ENCODE measurements at places on chromosomes 16 and 17.
A peak's percentile ranks its signal among the peaks of the same experiment; 100 is the strongest.

GRCh38 chr16:16005721-16006120, 56.3 kb downstream of the ABCC1 start:
- DNase-seq, result no peak

DNA sequence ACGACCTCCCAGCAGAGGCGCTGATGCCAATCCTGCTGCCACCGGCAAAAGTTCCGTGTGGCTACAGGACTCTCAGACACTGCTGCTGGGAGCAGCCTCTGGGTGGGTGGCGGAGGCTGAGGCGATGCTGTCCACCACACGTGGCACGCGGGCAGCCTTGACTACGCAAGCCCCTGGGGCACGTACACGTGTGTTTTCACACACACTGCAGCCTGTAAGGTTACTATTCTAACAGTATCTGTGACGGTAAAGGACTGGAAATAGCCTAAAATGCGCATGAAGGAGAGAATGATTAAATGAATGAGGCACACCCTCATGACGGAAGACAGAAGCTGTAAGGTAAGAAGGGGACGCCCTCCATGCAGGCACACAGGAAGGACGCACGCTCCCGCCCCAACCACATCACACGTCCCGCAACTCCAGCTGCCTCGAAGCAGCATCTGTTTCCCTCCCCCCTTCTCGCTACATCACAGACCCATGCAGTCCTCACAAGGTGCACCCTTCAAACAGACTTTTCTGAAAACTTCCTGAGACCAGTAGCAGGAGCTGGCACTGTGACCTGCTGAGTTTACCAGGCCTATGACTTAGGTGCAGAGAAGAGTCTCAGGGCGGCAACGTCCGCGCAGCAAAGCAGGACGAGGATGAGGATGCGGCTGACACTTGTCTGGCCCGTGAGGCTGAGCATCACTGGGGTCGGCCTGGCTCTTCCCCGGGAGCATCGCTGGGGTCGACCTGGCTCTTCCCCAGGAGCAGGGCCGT, 28.7 kb upstream of the FASN start:
- no peak for DNase-seq

- DNase-seq, result peak; percentile 21
Measured at GRCh38 chr17:48307814-48308411, 122.1 kb downstream of the SKAP1 start.

DNA sequence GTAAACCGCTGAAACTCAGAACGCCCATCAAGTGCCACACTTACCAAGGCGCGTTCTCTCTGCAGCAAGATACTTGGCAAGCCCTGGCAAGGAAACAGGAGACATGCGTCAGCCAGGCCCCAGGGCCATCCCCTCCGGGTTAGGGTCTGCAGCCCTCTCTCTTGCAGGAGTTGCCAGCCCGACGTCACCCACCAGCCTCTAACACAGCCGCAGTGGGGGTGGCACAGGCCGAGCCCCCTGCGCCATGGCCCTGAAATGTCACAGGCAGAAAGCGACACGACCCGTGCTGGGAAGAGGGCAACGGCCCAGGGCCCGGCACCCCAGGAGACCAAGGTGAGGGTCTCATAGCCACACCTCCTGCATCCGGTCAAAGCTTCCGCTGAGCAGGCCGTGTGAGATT, 21.9 kb downstream of the ELAC2 start:
- DNase-seq, result no peak

DNA sequence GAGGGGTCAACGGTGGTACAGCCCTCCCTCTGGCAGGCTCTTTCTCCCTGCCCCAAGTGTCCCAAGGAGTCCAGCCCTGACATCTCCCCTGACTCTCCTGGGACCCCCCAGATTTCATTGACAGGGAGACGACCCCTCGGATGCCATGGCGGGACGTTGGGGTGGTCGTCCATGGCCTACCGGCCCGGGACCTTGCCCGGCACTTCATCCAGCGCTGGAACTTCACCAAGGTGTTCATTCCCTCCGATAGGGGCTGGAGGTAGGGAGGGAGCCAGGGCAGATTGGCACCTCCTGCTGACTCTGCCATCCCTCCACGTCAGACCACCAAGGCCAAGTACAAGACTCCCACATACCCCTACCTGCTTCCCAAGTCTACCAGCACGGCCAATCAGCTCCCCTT, 9.9 kb downstream of the PLD2 start:
- no peak for DNase-seq

GRCh38 chr17:61786088-61786487, 77.2 kb downstream of the BRIP1 start:
- no peak for DNase-seq

- peak; percentile 79 for DNase-seq
Measured at GRCh38 chr17:49873466-49873865, 25.6 kb upstream of the TAC4 start.

- no peak for DNase-seq
Measured at GRCh38 chr17:27339836-27340550, 46.1 kb downstream of the WSB1 start.

- no peak for DNase-seq
Measured at GRCh38 chr16:4664538-4665418, 28.6 kb upstream of the NUDT16L1 start.

- DNase-seq, result no peak
Measured at GRCh38 chr17:51060396-51060795, 60.3 kb downstream of the SPAG9 start.

DNA sequence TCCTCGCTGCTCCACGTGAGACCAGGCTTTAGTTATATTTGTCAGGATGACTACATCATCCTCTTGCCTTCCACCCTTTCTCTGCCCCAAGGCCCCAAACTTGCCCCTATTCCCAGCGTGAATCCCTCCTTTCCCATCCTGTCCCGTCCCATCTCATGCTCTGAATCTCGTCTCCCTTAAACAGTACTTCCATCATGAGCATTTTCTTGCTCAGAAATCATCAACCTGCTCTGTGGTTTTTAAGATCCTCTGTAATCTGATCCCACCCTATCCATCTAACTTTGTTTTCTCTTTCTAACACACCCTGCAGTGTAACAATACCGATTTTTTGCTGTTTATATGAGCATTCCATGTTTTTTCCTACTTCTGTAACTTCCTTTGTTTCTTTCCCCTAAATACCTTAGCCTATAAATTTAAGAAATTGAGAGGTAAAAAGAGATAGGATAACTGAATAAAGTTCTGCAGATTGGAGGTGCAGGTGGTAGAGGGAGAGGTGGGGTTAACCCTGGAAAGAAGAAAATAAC, 39.7 kb downstream of the MRTFB start:
- DNase-seq, result no peak

DNA sequence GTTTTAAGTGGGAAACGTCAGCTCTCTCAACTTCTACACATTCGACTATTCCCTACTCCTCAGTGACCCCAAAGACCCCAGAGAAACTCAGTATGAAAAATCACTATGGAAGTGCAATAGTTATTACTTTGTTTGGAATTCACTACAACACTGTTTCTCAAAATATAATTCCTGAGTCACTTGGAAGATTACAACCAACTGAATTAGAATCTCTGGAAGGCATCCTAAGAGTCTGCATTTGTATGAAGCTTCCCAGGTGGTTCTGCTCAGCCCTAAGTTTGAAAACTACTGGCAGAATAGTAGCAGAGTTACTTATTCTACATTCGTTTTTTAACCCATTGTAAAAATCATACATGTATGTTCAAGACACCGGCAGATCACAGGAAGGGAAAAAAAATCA, 525.6 kb downstream of the MAF start:
- DNase-seq, result no peak

DNA sequence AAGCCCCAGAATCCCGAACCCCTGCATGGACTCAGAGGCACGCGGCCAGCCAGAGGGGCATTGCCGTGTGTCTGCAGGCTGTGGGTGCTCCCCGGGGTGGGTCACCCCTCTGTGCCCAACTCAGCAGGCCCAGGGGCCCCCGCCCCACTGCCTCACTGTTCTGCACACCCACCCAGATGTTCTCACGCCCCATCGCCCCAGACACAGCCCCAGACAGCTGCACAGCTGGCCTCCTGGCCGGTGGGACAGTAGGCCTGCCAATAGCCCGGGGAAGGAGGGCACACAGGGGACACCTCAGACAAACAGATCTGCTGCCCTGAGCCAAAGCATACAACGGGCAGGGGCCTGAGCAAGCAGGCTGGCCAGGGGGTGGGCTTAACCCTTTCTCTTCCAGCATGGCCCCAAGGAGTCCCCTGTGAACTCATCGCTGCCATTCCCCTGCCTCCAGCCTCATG, 27.6 kb upstream of the NXPH3 start:
- no peak for DNase-seq

DNA sequence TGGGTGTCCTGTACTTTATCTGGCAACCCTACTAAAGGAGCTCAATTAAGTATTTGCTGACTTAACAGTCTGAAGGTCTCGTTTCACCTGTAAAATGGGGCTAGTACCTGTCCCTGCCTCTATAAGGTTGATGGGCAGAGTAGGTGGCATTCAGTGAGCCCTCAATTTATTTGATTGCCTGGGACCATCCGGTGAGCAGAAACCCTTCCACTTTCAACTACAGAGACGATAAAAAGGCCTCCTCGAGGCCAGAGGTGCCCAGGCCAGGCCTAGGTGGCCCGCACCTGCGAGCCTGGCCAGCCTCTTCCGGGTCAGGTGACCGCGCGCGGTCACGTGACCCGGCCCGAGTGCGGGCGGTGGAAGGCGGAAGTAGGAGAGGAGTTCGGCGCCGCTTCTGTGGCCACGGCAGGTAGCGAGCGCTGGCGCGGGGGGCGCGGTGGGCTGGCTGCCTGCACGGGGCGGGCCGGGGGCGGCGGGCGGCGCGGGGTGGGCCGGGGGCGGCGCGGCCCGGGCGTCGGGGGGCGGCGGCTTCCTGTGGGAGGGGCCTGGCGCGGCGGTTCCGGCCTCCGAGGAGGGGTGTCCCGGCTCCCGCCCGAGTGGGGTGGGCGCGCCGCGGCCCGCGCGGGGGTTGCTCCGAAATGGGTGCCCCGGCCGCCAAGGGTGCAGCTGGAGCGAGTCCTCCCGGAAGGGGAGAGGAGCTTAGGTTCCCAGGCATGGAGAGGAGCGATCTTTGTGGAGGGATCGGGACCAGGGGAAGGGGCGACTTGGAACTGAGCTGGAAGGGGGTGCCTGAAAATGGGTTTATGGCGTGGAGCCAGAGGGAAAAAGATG, at the start of gene WWP2:
Gene WWP2, plus strand, starts transcription at position 350 of the 831 bp plus-strand sequence. CDS start 24,679 bp downstream, outside the sequence.
- DNase-seq, result no peak

GRCh38 chr17:45936610-45937009, 42.3 kb downstream of the MAPT start:
- no peak for DNase-seq

DNA sequence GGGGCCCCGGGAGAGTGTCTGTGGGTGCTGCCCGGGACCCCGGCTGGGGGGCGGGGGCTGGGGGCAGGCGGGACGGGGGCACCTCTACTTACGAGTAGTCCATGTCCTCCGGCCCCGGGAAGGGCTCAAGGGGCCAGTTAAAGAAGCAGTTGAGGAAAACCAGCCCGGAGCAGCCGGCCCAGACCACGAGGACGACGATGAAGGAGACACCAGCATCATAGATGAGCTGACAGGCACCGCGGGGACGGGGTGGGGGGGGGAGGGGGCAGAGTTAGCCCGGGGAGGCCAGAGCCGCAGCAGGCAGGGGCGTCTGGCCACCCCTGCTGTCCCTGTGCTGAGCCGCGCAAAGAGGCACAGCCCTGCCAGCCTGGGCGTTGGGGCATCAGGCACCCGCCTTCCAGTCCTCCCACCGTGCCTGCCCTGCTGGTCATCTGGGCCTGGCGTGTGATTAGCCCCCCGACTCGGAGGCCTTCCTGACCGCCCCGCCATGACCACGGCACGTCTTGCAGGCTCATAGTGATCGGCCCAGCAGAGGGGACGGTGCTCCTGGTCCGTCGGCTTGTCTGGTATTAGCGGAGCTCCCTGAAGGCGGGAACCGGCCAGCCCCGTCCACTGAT, 29.0 kb upstream of the PITPNA start:
- DNase-seq, result no peak

- no peak for DNase-seq
Measured at GRCh38 chr16:58413359-58413758, 21.1 kb downstream of the GINS3 start.

DNA sequence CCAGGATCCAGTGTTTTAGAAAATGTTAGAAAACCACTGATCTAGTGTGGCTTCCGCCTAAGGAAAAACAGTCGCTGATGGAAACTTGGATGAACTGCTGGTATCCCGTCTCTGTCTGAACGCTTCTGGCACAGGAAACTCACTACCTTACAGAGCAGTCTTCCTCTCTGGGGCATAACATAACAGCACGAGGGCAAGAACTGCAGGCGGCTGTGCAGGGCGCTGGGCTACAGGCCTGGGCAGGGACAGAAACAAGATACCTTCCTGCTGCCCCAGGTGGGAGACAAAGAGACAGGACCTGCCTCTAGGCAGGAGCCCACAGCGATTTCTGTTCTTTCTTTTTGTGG, 10.5 kb downstream of the MXRA7 start:
- peak; percentile 36 for DNase-seq

GRCh38 chr17:48577946-48578615, at the start of gene HOXB4:
Gene HOXB4 (minus strand): TSS chr17:48578350. CDS start chr17:48578319, 31 bp downstream.
- DNase-seq, result peak; percentile 43

DNA sequence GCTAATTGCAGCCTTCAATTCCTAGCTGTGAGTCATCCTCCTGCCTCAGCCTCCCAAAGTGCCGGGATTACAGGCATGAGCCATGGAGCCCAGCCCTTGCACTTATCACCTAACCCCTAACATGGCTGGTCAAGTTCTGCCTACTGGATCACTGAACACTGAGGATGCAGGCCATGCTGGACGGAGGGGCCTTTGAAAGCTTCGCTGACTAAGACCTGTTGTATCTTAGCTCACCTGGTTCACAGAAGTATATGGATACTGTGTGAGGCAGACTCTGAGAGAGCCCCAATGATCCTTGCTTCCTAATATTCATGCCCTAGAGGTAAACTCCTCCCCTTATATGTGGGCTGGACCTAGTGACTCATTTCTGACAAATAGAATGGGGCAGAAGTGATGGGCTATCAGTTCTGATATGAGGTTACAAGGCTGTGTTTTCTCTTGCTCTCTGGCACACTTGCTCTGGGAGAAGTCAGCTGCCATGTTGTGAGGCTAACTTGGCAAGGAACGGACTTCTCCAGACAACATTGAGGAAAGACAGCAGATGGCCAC, 11.7 kb upstream of the TMIGD1 start:
- DNase-seq, result no peak

- no peak for DNase-seq
Measured at GRCh38 chr17:962670-963069, 16.9 kb downstream of the NXN start.

DNA sequence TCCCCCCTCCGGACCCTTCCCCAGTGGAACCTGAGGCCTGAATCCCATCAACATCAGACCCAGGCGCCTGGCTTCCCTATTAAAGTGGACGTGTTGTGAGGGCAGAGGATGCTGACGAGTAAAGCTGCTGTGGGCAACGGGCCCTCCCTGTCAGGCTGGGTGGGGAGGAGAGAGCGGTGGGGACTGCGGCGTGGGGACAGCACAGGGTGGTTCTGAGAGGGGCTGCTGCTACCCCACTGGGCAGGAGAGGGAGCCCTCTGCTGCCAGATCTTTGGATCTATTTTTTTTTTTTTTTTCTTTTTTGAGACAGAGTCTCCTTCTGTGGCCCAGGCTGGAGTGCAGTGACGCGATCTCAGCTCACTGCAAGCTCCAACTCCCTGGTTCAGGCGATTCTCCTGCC, 5.9 kb downstream of the CA5A start:
- no peak for DNase-seq

Measured in NCI-H1436 treated with DMSO at 0.1 percent for 48 hours (cell line).